Ecto neural progenitor cell (in vitro differentiated cells): ENCODE measurements at places on chromosomes 5 and 9.
A peak's percentile ranks its signal among the peaks of the same experiment; 100 is the strongest.

- DNase-seq = no peak
Observed at GRCh38 chr9:76655121-76655541, 109.1 kb upstream of the PCA3 start.

- DNase-seq = no peak
Observed at GRCh38 chr9:7592321-7593316, 207.0 kb downstream of the DMAC1 start.

DNA sequence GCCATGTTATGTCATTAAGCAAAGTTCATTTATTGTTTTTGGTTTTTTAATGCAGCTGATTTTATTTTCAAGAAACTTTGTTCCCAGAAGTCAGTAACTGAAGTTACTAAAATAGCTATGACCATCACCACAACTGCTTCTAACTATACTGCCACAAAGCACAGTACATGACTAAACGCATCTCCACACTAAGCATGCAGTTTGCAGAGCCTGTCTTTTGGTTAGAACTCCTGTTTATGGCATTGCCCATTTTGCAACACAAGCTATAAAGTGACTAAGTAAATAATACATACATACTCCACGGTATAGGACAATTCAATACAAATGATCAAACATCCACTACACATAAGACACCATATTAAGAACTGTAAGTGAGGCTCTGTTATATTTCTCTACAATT is 109.7 kb downstream of the MLLT3 start:
- no peak for DNase-seq

DNA sequence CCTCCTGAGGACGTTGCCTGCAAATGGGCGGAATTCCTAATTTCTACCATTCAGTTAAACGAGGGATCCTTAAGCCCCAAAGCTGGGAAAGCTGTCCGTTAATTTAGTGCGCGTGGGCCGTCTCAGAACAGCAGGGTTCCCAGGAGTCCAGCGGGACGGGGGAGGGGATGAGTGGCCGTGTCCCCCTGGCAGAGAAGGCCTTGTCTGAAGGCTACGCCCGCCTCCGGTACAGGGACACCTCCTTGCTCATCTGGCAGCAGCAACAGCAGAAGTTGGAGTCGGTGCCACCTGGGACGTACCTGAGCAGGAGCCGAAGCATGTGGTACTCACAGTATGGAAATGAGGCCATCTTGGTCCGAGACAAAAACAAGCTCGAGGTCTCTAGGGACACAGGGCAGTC is 1.3 kb downstream of the BRD3OS start:
- DNase-seq = peak; percentile 59

GRCh38 chr9:13705373-13705772 is 425.9 kb upstream of the MPDZ start:
- no peak for DNase-seq

DNA sequence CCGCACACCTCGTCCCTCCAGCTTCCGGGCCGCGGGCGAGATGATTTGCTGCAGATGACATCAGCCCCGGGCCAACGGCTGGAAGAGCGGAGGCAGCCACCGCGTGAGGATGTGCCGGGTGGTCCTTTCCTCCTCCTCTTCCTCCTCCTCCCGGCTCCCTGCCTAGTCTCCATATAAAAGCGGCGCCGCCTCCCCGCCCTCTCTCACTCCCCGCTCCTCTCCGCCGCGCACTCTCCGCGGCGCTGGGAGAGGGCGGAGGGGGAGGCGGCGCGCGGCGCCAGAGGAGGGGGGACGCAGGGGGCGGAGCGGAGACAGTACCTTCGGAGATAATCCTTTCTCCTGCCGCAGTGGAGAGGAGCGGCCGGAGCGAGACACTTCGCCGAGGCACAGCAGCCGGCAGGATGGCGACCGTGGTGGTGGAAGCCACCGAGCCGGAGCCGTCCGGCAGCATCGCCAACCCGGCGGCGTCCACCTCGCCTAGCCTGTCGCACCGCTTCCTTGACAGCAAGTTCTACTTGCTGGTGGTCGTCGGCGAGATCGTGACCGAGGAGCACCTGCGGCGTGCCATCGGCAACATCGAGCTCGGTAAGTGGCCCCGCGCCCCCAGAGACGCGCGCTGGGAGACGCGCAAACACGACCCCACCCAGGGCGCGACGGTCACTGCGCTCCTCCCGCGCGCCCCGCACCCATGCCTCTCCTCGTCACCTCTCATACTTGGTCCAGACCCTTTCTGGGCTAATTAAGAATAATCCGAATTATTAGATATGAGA is at the start of gene MAP1B:
Gene MAP1B, plus strand, starts transcription at position 345 of the 770 bp plus-strand sequence. Its CDS starts 57 bp downstream, at position 402.
- peak; percentile 96 for DNase-seq

DNA sequence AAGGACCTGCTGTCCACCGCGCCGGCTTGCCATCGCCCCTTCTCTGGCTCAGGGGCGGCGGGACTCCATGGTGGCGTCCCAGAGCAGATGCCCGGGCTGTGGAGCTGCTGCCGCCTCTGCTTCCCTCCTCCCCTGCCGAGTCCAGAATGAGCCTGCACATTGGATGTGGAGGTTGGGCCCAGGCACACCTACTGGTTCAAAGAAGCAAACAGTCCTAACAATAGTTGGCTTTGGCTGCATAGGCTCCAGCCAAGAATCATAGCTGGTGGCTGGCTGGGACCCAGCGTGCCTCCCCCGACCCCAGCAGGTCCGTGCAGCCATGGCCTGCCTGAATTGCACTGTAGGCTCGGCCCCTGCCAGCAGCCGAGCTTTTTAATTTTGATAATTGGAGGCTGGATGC is 25.8 kb downstream of the ADAMTSL2 start:
- DNase-seq = no peak

DNA sequence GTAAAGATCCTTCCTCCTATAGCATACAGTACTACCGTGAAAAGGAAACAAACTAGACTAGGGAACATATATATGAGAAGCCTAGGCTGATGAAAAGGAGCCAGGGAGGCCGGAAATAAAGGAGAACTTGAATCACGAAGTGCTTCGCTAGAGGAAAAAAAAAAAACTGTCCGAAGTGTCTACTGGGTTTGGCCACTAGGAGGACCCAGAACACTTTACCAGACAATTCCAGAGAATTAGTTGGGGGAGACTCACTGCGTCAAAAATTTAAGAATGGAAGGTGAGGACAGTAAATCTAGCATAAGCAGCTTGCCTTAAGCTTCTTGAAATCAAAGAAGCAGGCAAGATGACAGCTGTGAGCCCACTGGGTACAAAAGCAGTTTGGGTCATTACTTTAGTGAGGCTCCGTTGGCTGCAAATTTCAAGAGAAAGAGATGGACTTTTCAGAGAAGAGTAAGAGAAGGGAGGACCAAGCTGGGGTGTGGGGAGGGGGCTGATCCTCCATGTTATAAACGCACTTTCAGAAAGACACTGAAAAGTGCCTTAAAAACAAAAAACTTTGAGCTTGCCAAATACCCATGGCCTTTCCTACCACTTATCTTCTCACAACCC is 47.4 kb downstream of the P4HA2 start:
- DNase-seq = no peak

- peak; percentile 67 for DNase-seq
Observed at GRCh38 chr5:151696470-151697061, 9.9 kb upstream of the SPARC start.

GRCh38 chr9:113563826-113564497 is 100.4 kb downstream of the RGS3 start:
- no peak for DNase-seq
